NCI-H774 (cell line): ENCODE measurements at places on chromosomes 12 and 14.
A peak's percentile ranks its signal among the peaks of the same experiment; 100 is the strongest.

DNA sequence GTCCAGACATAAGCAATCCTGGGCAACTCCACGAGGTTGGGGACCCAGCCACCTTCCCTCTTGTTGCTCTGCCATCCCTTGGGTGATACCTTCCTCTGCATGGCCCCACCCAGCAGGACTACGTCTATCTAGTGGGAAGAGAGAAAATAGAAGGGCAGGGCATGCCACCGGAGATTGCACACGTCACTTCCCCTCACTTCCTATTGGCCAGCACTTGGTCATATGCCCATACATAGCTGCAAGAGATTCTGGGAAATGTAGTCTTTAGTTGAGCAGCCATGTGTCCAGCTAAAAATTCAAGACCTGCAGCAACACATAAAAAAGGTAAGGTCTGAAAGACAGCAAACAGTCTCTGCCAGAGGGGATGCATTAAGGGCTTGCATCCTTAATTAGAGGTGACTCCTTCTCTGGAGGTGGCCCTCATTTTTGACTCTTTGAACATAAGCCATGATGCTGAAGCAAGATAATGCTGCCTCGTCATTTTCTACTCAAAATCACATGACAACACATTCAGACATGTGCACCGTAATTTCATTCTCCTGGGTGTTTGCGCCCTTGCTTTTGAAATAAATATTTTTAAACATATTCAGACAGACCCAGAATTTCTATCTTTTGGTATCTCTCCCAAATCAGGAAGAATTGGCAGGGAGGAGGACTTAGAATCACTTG, 91.8 kb upstream of the PWP1 start:
- no peak for DNase-seq

GRCh38 chr12:80720516-80720915, 3.8 kb downstream of the MYF5 start:
- DNase-seq: no peak

- no peak for DNase-seq
Observed at GRCh38 chr12:80941916-80942315, 4.2 kb upstream of the LIN7A start.

DNA sequence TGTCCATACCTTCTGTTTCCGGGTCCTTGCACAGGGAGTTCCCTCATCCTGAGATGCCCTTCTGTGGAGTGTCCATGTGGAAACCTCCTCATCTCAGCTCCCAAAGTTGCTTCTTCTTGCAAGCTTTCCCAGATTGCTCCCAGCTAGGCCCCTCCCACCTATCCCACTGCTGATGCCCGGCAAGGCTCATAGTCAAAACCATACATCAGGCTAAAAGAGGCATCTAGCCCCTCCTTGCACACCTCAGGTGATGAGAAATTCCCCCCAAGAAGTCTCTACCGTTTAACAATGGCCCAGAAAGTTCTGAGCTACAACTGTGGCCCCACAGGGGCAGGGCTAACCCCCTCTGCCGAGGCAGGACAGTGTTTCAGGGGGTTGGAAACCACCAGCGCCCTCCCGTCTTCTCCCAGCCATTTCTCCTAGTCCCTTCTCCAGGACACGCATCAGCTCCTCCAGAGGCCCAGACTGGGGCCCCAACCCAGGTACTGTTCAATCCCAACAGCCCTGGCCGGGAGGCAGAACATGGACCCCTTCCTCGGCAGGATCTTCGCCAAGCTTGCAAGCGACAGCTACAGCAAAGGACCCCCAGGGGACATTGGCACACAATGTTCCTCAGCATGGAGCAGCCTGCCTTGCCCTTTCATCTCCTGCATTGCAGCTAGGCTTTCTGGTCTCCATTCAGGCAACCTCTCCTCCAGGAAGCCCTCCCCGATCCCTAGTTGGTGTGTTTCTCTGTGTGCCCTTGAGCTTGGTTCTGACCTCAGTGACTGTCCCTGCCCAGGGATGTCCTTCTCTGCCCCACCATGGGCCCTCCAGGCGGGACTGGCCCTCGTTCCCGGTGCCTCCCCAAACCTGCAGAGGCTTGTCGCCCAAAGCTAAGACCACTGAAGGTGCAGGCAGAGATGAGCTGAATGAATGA, 4.5 kb upstream of the BEGAIN start:
- no peak for DNase-seq

GRCh38 chr12:94222351-94223084, 74.1 kb downstream of the PLXNC1 start:
- DNase-seq: no peak

DNA sequence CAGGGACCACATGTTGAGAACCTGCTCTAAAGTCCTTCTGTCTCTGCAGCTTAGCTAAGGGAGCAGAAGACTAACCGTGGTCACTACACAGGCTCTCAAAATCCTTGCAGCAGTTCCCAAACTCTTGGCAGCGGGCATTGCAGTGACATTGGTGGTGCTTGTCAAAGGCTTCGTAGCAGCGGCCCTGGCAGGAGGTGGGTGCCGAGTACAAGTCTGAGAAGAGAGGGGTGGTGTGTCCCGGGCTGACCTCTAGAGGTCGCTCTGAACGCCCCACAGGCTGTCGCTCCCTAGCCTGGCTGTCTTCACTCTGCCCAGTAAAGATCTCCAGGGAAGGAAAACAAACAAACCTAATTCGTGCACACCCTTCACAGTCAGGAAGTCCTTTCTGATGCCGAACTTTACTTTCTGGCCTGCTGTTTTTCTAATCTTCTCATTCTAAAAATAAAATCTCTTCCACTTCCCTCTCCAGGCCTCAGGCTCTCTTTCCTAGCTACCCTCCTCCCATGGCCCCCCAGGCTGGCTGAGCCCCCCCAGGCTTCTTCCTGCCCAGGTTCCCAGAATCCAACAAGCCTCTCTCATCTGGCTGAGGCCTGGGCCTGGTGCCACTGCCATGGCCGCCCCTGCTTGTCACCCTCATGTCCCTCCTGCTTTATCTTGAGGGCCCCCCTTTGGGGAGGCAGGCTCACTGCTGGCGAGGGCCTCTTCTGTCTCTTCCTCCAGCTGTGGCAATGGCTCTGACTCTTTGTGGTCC, 7.7 kb downstream of the ENDOU start:
- peak; percentile 80 for DNase-seq

DNA sequence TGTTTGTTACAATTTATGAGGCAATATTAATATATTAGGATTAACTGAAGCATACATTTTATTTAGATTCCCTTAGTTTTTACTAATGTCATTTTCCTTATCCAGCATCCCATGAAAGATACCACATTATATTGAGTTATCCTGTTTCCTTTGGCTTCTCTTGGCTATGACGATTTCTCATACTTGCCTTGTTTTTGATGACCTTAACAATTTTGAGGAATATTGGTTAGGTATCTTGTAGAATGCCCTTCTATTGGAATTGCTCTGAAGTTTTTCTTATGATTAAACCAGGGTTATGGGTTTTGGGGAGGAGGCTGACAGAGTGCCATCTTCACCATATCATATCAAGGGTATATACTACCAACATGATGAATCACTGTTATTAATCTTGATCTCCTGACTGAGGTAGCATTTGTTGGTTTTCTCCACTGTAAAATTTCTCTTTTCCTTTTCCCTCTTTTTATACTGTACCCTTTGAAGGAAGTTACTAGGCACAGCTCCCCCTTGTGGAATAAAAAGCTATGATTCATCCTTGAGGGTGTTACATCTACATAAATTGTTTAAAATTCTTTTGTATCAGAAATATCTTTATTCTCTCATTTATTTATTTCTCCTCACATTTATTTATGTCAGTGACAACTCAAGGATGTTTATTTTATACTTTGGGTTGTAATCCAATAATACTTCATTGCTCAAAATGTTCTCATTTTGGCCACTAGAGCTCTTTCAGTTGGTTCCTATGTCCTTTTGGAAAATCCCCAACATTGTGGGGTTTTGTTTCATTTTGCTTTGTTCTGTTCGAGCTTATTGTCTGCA, 239.0 kb downstream of the SLC16A7 start:
- DNase-seq: no peak

GRCh38 chr14:55914771-55915170, 203.4 kb upstream of the PELI2 start:
- DNase-seq: no peak

GRCh38 chr12:9751204-9752144, 9.2 kb downstream of the CD69 start:
- DNase-seq: peak; percentile 10

DNA sequence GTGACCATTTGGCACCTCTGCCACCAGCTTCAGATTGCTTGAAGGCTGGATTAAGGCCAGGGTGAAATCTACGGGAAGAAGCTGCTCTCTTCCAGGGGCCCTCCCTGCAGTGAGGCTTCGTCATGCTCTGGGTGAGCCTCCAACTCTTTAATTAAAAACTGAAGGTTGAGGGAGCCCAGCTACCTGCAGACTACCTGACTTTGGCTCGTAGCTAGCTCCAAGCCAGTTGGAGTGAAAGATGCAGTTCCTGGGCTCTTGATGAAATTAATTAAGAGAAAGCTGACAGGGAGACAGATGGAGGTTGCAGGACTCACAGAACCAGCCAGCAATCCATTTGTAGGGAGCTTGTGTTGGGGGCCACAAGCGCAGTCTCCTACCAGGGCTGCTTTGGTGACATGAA, 168.5 kb upstream of the SFSWAP start:
- DNase-seq: no peak

- DNase-seq: no peak
Observed at GRCh38 chr14:67919259-67920032, 99.9 kb downstream of the RAD51B start.

DNA sequence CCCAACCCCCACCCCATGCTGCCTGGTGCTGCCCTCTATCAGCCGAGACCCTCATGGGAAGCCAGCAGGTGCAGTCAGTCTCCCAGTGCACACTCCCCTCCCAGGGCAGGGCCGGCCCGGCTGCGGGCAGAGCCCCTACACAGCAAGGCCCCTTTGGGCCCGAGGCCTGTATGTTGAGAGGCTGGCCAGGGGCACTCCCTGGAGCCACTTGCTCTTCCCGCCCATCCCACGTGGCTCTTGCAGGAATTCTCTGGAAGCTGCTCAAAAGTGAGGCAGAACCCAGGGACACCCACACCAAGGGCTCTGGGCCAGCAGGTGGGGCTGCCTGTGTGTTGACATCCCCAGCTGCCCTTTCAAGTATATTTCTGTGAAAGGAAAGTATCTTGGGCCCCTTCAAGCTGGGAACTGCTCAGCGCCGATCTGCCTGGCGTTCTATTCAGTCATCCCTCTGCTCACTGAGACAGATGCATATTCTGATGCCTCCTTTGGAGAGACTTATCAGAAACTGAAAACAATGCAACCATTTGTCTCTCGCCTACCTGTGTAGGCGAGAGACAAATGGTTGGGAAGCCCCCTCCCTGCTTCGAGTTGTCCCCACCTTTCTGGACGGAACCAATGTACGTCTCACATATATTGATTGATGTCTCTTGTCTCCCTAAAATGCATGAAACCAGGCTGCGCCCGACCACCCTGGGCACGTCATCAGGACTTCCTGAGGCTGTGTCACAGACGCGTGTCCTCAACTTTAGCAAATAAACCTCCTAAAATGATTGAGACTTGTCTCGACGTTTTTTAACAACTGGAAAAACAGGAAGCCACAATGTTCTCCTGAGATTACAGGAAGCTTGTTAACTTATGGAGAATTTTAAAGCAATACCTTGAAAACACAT, 6.0 kb downstream of the GPR132 start:
- DNase-seq: no peak

DNA sequence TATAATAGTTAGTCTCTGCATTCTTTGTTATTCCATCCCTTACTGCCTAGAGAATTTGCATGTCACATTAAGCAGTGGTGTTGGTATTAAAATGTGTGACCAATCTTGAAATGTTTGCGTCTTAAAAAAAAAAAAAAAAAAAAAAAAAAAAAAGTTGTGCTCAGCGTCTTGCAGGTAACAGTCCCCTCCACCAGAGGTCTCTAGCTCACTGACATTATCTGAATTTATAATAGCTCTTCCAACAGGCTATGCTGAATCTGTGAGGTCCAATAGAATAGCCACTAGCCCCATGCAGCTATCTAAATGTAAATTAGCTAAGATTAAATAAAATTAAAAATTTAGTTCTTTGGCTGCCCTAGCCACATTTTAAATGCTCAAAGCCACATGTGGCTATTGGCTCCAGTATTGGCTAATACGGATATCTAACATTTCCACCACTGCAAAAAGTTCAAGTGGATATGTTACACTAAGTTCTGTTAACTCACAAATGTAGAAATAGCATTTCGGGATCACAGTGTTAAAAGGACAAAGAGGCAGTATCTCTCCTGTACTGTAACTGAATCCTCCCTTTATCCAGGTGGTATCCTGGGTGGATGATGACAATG, 28.7 kb downstream of the NKX2-8 start:
- peak; percentile 23 for DNase-seq

GRCh38 chr14:77113644-77114043, 15.6 kb downstream of the CIPC start:
- DNase-seq: no peak

GRCh38 chr12:113766879-113767878, 198.9 kb downstream of the RBM19 start:
- no peak for DNase-seq

DNA sequence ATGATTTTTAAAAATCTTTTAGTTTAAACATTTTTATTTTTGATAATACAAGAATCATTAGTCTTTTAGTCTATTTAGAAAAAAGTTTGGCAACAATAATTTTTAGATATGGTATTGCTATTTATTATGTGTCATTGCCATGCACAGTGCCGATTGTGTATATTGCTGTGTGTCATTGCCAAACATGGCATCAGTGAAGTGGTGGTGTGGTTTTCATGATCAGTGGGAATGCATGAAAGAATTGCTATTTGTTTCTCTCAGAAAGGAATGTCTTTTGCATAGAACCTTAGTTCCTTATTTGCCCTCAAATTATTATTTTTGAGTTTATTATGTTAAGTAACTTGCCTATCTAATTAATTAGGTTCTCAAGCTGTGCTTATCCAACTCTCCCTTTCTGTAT, 397.5 kb upstream of the PDE3A start:
- no peak for DNase-seq

DNA sequence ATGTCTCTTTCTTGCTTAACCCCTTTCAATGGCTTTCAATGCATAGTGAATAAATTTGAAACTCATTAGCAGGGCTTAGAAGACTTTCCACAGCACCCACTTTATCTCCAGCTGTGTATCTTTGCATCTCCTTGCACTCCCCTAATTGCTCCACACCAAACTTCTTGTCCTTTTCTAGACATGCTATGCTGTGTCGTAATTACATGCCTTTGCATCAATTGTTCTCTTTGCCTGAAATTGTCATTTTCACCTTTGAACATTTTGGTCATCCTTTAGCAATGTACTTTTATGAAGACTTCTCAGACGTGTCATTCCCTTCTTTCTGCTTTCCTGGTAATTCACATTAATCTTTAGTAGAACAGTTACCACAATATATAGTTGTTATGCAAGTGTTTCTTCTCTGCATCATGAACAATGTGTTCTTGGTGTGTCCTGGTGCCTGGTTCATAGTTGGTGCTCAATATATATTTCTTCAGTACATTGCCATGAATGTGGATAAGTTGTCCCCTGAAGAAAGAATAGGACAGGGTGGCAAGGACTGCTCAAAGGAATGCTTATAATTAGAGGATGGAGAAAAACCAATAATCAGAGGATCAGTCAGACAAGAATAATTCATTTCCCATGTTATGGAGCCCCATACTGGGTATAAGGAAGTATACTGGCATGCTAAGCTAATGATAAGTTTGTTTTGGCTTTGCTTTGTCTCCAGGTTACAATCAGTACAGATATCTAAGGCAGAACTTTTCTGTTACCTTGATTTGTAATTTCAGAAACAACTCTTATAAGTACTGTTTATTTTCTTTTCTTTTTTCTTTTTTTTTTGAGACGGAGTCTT, 27.2 kb downstream of the ARF6 start:
- DNase-seq: no peak
